ENCODE measurements at places on chromosomes 6 and 20.

GRCh38 chr20:15706719-15707118 is 866.5 kb downstream of the KIF16B start:
- no peak for DNase-seq

- DNase-seq: no peak
Observed at GRCh38 chr6:76940191-76940590, 523.1 kb downstream of the HTR1B start.

- DNase-seq: no peak
Observed at GRCh38 chr6:132410830-132411229, 9.6 kb upstream of the MOXD1 start.

DNA sequence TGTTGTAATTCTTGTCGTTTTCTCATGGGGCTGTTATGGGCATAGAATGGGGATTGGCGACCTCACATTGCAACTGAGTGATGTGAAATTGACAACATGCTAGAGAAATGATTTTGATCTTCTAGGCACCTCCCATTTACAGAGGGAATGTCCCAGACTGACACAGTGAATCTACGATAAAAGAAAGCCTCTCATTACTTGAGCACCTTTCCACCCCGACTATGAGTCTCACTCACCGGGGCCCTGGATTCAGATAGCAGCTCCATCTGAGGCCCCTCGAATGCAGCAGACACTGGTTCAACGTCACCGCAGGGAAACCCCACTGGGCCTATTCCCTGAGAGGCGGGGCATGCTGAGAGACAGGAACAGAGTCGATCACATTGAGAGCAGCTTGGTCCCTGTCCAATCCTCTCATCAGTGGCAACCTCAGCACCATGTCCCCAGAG is 49.1 kb downstream of the NFATC2 start:
- DNase-seq: no peak

GRCh38 chr6:133958791-133959190 is 5.8 kb downstream of the TBPL1 start:
- DNase-seq: no peak

- no peak for DNase-seq
Observed at GRCh38 chr6:386688-387266, 4.8 kb upstream of the IRF4 start.

DNA sequence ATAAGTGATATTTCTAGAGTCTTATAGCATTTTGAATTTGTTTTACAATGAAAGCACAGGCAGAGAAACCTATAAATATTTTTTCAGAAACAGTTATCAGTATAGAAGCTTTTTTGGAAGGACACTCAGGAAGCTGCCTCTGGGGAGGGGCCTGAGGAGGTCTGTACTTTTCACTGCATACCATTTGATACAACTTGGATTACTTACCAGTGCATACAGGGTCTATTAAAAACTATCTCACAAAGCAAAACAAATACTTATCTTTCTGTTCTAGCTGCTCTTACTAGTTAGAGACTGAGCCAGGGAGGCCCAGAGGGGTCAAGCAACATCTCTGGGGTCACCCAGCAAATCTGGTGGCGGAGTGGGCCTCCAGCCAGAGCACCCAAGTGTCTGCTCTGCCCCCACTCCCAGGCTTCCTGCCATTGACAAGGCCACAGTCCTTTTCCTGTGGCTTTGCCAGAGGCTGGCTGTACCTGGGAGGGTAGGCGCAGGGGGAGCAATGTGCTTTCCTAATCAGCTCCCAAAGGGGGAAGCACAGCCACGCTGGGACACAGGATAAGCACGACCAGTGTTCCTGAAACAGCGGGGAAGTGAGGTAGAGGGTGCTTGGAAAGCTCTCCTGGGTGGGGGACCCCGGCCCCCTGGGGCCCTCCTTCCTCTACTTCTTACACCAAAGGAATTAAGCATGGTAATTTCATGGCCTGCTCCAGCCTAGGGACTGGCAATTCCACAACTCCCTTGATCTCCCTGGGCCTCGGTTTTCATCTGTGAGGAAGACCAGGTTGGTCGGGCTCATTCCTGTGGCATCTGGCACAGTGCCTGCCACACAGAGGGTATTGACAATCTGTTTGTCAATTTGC is 7.8 kb downstream of the TCF15 start:
- no peak for DNase-seq

DNA sequence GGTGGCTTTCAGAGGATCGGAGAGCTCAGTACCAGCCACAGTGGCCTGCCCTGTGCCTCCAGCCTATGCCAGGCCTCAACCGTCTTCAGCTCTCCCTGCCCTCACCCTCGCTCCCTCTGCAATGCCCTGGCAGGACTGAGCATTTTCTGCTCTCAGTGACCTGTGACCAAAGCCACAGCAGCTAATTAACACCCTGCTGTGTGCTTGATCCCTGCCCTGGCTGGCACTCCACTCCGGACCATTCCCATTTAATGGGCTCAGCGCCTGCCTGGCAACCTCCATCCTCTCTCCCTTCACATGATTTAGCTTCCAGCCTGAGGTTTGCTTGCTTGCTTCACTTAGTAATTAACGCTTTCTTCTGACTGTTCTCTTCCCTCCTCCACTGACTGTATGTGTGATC is 287.5 kb downstream of the LRFN2 start:
- no peak for DNase-seq

DNA sequence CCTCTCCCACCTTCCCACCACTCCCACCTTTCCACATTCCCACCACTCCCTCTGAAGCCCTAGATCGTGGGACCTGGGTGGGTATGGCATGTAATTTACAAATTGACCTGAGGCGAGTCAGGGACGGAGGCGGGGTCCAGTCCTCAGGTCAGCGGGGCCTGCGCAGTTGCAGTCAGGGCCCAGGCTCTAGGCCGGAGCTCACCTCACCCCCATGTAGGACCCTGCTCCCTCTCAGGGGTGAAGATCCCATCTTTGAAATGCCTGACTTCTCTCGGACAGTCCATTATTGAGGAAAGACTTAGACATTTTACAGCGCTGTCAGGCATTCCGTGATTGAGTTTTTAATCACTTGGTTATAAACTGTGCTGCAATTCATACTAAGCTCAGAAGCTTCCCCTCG is 10.5 kb downstream of the THBS2 start:
- DNase-seq: no peak

GRCh38 chr6:56242346-56242745 is 5.0 kb downstream of the COL21A1 start:
- DNase-seq: no peak

DNA sequence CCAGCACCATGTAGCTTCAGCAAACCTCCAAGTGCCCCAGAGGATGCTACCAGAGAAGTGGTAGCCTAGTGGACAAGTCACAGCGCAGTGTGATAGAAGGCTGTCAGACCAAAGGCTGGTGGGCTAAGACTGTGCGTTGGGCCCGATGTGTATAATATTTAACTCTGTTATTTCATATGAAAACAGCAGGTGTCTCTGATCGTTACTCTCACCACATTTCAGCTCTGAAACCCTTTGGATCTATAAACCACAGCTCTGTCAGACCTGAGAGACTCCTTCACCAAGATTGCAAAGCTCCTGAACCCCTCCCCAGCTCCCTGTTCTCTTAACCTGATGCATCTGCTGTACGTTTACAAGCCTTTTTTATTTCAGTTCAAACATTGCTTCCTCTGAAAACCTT is 43.8 kb downstream of the ISM1 start:
- no peak for DNase-seq

GRCh38 chr6:12228447-12229146 is 61.6 kb upstream of the EDN1 start:
- DNase-seq: no peak

GRCh38 chr6:106569428-106569827 is 59.9 kb downstream of the RTN4IP1 start:
- DNase-seq: no peak

DNA sequence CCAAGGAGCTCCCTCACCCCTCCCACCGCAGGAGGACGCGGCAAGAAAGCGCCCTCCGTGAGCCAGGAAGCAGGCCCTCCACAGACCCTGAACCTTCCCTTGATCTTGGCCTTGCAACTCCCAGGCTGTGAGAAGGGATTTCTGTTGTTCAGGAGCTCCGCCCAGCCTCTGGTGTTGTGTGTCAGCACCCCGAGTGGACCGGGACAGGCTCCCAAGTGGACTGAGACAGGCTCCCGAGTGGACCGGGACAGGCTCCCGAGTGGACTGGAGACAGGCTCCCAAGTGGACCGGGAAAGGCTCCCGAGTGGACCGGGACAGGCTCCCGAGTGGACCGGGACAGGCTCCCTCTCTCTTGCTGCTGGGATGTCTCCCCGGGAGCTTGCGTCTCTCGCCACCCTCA is 9.3 kb upstream of the NTSR1 start:
- DNase-seq: no peak

DNA sequence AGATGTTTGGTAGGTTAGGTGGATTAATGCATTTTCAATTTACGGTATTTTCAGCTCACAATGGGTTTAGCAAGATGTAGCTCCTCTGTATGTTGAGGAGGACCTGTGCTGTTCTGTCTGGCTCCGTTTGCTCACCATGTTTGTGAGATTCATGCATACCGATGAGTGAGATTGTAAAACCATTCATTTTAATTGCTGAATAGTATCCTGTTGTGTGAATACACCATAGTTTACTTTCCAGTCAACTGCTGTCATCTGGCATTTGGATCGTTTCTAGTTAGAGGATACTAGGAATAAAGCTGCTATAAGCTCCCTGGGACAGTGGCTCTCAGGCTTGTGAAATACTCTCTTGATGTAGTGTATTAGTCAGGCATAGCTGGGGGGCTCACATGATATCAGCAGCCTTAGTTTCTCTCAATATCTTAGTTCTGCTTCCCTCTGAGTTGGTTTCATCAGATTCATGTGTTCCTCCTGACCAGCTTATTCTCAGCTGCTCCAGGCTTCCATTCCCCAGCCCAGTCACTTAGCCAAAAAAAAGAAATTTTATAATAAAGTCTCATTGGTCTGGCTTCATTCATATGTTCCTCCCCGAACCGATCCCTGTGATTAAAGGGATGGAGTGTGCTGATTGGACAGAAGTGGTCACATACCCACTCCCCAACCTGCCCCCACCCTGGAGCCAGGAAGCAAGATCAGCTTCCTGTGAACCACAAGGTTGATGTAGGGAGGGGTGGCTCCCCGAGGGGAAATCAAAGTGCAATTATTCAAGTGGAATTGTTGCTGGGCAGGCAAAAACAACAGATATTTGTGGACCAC is 10.9 kb upstream of the B4GALT5 start:
- DNase-seq: no peak

GRCh38 chr20:33840759-33841435 is 29.7 kb downstream of the CHMP4B start:
- no peak for DNase-seq

GRCh38 chr6:34381081-34381480 is 11.4 kb downstream of the NUDT3 start:
- no peak for DNase-seq

DNA sequence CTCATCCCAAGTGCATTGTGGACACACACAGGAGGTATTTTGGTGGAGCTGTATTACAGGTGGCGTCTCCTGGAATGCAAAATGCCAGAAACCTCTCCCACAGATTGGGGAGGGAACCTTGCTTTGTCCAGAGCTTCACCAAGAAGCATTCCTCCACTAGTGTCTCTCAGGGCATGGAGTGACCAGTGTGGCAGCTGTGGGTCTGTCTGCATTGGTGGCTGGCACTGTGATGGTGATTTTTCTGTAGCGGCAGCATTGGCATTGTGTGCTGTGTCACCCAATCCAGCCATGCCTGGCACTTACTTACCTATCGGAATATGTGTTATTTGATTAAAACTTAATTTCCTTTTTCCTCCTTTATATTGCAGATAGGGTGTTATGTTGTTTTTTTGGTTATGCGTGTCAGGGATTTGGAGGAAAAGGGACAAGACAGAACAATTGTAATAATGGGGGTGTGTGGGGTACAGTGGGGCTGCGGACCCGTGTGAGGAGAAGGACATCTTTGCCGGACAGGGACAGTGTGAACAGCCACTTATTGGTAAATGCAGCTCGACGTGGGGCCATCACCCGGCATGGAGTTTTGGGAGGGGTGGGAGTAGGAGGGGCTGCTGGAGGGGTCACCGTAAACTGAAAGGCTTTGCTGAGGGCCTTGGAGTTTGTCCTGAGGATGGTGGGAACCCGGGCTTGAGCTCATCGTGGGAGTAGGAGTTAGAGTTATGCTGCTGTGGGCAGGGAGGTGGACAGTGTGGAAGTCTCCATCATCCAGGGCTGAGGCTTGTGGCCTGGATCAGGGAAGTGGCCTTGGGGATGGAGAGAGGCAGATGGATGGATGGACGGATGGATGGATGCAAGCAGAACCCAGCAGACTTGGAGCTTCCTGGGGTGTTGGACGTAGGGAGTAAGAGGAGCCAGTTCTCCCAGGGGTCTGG is 105.0 kb downstream of the SYCP2 start:
- no peak for DNase-seq

DNA sequence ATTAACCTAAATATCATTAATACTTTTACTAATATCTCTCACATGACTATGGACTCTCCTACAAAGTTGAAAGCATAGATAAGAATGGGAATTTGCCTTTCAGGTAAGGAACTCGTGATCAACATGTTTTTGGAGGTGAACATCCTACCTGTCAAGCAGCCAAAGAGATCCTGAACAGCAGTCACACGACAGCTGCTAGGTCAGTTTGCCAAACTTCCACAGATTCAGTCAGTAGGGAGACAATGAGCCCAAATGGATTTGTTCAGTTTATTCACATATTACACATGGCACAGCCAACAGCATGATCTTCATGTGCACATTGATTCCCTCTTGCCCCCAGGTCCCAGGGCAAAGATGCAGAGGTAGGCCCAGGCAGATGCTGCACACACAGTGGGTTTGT is 86.1 kb upstream of the LOC128125822 start:
- no peak for DNase-seq

DNA sequence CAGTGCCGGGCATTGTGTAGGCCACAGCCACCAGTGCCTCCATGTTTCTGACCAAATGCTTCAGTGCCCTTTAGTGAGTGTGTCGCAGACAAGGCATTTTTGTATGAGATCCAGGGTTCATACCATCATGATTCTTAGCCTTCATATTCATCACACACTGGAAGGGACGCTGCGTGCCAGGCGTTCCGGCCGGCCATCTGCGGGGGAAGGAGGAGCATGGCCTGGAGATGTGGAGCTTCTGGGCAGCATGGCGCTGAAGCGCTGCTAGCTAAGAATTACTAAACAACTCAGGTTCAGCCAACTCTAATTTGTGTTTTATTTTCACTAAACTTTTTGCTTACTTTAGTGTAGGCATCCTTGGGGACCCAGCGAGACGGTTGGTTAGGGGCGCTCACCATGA is 111.4 kb upstream of the EXOC2 start:
- no peak for DNase-seq

DNA sequence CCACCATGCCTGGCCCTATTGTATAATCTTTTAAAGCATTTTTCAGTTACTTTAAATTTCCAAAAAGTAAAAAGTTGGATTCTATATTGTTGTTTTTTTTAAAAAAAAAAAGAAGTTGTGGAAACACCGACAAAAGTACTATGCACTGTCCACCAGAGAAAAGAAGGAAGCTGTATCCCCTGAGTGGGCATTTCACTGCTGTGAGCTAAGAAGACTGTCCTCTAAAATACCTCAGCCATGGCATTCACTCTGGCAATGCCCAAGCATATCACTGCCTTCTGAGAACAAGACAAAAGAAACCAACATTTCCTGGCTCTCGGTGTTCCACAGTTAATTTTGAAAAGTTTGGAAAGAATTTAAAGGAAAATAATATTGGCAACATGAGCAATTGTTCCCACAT is 117.8 kb downstream of the IPCEF1 start:
- no peak for DNase-seq
